ENCODE measurements at places on chromosomes 11 and 22.

DNA sequence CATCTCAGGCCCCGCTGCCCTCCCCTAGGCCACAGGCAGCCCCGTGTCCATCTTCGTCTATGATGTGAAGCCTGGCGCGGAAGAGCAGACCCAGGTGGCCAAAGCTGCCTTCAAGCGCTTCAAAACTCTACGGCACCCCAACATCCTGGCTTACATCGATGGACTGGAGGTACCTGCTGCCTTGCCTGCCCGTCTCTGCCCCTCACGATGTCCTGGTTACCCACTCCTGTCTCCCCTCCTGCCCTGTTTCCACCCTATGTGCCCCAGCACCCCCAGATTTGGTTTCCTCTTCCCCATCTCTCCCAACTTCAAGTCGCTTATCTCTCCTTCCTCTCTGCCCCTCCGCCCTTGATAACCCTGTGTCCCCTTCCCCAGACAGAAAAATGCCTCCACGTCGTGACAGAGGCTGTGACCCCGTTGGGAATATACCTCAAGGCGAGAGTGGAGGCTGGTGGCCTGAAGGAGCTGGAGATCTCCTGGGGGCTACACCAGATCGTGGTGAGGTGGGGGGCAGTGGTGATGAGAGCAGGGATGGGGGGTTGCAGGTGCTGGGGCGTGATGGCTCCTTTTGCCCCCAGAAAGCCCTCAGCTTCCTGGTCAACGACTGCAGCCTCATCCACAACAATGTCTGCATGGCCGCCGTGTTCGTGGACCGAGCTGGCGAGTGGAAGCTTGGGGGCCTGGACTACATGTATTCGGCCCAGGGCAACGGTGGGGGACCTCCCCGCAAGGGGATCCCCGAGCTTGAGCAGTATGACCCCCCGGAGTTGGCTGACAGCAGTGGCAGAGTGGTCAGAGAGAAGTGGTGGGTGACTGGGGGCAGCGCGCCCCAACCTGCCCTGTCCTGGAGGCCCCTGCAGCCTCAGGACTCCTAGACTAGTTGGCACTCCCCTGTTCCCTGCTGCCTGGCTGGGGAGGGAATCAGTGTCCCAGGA is 930 bp downstream of the SCYL1 start:
- DNase-seq, result no peak

- DNase-seq, result no peak
Observed at GRCh38 chr11:88434333-88434976, 96.9 kb upstream of the CTSC start.

DNA sequence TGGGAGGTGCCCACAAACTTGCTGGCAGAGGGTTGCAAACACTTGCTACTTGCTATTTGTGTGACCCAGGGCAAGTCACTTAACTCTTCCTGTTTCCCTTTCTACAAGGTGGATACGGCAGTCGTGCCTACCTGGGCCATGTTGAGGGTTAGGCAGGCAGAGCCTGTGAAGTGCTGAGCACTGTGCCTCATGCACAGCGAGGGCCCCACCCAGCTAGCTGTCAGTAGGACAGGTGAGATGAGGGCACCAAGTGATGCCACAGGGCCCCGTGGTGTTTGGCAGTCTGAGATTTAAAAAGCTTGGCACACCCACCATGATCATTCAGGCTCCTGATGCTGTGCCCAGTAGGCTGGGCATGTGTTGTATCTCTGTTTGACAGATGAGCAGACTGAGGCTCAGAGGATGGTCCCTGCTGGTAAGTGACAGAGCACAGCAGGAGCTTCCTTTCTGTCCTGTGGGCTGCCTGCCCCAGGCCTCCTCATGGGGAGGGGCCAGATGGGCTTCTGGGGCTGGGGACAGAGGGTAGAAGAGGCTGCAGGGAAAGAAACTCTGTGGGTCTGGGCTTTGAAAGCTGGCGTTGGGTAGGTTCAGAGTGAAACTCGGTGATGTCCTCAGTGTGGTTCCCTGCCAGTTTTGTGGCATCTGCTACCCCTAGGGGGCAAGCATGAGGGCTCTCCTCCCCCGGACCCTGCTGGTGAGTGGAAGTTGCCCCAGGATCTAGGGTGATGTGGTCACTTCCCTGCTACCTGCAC is 59.3 kb downstream of the TSPAN18 start:
- DNase-seq, result no peak

- no peak for DNase-seq
Observed at GRCh38 chr11:60874421-60875365, 7.4 kb downstream of the ZP1 start.

DNA sequence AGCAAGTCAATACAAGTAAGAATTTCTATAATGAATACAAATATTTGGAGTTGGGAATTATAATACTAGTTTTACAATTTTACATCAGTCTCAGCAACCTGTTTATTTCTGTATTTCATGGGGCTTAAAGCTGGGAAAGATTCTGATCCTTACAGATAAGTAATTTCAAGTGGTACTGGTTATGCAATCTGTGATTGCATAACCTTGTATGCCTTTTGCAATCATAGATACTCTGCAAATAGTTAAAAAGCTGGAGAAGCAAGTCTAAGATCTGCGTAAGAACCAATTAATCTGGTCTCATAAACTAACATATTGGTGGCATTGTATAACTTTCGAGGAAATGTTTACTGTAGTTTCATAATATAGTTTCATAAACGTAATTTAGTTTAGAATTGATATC is 198.3 kb upstream of the PGR start:
- DNase-seq, result no peak

- no peak for DNase-seq
Observed at GRCh38 chr11:8615291-8616032, 21.4 kb upstream of the STK33 start.

- DNase-seq, result no peak
Observed at GRCh38 chr22:39264349-39265038, 19.7 kb upstream of the PDGFB start.

GRCh38 chr11:104169091-104169490 is 5.1 kb upstream of the PDGFD start:
- DNase-seq, result no peak

DNA sequence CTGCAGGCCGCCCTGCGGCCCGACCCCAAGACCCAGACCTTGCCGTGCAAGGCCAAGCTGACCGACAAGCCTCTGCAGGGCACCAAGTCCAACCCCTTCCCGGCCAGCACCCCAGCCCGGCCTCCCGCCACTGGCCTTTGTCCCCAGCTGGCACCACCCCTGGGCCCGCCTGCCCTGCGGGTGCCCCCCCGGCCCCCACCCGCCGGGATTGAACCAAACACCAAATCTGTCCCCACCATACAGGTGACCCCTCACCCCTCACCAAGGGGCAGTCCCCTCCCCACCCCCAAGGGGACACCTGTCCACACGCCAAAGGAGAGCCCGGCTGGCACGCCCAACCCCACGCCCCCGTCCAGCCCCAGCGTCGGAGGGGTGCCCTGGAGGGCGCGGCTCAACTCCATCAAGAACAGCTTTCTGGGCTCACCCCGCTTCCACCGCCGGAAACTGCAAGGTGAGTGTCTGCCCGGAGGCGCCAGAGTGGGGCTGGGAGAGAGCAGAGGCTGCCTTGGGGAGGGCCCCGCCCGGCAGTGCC is 36.2 kb downstream of the MOB2 start:
- DNase-seq, result no peak

- no peak for DNase-seq
Observed at GRCh38 chr11:95282291-95282751, 51.3 kb upstream of the SESN3 start.

DNA sequence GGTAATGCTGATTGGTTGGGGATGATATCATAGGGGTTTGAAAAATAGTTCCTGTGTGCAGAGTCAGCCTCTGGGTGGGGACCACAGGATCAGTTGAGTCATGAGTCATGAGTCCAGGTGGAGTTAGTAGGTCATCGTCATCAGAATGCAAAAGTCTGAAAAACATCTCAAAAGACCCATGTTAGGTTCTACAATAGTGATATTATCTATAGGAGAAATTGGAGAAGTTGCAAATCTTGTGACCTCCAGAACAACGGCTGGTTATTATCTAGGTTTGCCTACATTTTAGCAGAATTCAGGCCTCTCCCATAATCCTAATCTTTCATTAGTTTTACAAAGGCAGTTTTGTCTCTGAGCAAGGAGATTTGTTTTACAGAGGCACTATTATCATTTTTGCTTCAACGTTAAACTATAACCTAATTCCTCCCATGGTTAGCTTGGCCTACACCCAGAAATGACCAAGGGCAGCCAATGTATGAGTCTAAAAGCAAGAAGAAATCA is 38.9 kb downstream of the MS4A2 start:
- no peak for DNase-seq

GRCh38 chr11:67179892-67180490 is 60.9 kb downstream of the KDM2A start:
- DNase-seq, result no peak

DNA sequence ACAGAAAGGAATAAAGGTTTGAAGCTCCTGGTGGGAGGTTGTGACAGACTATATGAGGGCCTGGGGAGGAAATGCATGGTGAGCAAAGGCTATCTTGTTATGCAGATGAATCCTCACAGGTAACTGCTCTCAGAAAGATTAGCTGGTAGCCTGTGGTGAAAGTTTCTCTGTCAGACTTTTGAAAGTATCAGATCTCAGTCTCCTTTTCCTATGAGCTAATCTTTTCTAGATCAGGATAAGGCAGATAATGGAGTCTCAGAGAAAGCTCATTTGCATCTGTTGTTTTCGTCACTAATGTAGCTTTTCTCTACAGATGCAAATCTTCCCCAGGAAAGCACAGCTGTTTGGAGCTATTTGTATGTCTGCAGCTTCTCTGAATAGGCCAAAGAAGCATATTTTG is 21.0 kb upstream of the OR6X1 start:
- DNase-seq, result no peak

- no peak for DNase-seq
Observed at GRCh38 chr22:19120829-19121630, 1.2 kb downstream of the DGCR2 start.

- no peak for DNase-seq
Observed at GRCh38 chr11:103953797-103954486, 82.5 kb upstream of the DDI1 start.

DNA sequence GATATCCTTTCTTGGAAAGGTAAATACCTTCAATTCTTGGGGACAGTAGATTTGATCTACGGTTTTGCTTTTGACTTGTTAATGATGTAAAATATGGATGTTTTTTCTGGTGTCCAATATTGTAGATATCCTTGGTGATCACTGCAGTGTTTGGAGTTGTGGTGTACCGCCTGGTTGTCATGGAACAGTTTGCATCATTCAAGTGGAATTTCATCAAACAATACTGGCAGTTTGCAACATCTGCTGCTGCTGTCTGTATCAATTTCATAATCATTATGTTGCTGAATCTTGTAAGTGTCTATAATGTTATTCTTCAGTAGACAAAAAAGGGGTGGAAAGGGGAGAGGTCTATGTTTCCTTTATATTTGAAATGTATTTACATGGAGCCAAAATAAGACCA is 27.4 kb upstream of the MUC15 start:
- no peak for DNase-seq

Data from SIG-M5 (cell line).